Thoracic aorta (tissue), 2 donors: ENCODE measurements at places on chromosomes 12 and 14. TPM values are rescaled to one million over a fixed set of nuclear protein-coding genes. Genes with fewer than 3 reads are reported as not detected.

DNA sequence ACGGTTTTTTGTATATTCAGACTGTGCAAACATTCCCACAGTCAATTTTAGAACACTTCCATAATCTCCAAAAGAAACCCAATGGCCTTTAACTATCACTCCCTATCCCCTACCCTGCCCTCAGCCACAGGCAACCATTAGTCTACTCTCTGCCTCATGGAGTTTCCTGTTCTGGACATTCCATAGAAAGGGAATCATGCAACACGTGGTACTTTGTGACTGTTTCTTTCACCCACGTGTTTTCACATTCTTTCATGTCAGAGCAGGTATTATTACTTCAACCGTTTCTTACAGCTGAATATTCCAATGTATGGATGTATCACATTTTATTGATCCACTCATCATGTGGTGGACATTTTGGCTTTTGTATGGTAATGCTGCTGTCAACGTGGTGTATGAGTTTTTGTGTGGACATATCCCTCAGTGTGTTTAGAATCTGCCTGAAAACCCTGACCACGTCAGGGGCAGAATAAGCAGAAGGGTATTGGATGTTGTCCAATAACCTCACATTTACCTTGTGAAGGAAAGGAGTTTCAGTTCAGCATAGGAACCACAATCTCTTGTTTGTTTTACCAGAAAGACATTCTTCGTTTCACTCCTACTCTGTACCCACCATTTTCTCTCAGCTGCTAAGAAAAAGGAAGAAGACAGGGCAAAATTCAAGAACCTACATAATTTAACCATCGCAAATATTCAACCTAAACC, 107.5 kb upstream of the DYRK2 start:
- no peak for DNase-seq
- H3K36me3 ChIP-seq, result no peaks in the 10 kb centered on the region
- H3K4me1 ChIP-seq, result no peaks in the 10 kb centered on the region
- no peak overlapping the region for H3K27ac ChIP-seq
- no peak overlapping the region for H3K4me3 ChIP-seq

DNA sequence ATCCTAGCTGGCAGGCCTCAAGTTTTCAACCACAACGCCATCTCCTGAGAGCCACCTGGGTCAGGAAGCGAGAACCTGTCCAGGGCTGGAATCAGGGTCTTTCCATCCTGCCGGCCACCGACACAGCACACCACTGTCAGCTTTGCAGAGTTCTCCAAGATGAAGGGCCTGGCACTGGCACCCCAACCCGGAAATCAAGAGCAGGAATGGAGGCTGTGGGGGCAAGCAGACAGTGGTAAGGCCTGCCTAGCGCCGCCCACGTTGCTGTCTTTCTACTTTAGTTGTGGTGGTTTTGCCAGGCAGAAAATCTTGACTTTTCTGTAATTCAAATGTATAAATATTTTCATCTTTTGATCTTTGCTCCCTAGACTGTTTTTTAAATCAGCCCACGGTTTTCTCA, 90.7 kb downstream of the ITPK1 start:
- no peaks in the 10 kb centered on the region for H3K4me1 ChIP-seq
- no peak overlapping the region for H3K27ac ChIP-seq
- DNase-seq, result no peak
- H3K36me3 ChIP-seq, result no peaks in the 10 kb centered on the region
- no peak overlapping the region for H3K4me3 ChIP-seq
- no peaks in the 10 kb centered on the region for H3K27me3 ChIP-seq

DNA sequence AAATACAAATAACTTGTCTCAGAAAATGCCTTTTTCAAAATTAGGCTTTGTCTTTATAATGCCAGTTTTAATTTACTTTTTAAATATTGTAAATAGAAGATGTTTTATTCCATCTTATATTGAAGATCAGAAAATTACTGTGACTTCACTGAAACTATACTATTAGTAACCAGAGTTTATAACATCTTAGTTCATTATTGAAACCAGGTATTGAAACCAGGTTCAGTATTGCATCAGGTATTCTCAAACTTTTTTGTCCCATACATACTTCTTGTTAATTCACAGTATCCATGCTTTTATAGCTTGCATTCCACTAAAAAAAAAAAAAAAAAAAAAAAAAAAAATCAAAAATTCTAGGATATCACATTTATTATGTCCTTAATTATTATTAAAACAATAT, 227.5 kb downstream of the GXYLT1 start:
- no peaks in the 10 kb centered on the region for H3K36me3 ChIP-seq
- no peaks in the 10 kb centered on the region for H3K4me1 ChIP-seq
- no peaks in the 10 kb centered on the region for H3K27me3 ChIP-seq
- no peak overlapping the region for H3K27ac ChIP-seq

GRCh38 chr12:79250186-79250585, 385.6 kb downstream of the SYT1 start:
- H3K27me3 ChIP-seq, result no peaks in the 10 kb centered on the region
- no peaks in the 10 kb centered on the region for H3K4me1 ChIP-seq
- H3K27ac ChIP-seq, result no peak overlapping the region
- no peaks in the 10 kb centered on the region for H3K36me3 ChIP-seq

DNA sequence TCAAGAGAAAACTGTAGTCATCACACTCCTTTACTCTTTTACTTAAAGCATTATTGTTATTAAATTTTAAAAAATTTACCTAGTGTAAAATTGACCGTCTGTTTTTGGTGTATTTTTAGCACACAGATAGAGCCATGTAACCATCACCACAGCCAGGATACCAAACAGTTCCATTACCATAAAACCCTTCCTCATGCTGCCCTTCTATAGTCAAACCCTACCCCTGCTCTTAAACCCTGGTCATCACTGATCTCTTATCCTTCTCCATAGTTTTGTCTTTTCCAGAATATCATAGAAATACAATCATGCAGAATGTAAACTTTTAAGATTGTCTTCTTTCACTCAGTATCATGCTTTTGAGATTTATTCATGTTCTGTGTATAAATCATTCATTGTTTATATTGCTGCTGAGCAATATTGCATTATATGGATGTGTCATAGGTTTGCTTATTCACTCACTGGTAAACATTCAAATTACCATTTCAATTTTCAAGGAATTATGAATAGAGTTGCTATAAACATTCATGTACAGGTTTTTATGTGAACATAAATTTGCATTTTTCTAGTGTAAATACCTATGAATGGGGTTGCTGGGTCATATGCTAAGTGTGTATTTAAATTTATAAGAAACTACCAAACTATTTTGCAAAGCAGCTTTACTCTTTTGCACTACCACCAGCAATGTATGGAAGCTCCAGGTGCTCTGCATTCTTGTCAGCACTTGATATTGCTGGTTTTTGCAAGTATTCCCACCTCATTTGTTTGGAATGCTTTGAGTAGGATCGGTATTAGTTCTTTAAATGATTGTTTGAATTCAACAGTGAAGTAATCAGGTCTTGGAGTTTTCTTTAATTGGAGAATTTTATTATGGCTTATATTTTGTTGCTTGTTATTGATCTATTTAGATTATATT, 125.5 kb downstream of the LMNTD1 start:
- H3K4me3 ChIP-seq, result no peak overlapping the region
- DNase-seq, result no peak
- H3K27ac ChIP-seq, result no peak overlapping the region

DNA sequence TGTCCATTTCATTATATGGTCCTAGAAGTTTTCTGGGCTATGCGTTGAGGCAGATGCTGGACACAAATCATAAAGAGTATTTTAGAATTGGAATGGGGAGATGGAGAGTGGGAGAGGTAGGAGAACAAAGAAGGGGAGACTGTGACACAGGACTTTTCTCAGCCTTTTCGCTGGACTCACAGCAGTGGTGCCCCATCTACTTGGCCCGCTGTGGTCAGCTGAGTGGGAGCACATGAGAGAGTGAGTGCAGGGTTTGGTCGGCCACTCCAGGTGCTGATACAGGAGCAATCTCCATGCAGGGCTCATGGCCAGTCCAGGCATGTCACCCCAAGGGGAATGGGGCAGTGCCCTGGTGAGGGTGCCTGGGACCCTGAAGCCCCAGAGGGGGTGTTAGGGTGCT, 109.0 kb downstream of the MYRFL start:
- peaks cover 3% of the 10 kb centered on the region for H3K4me1 ChIP-seq
- no peaks in the 10 kb centered on the region for H3K27me3 ChIP-seq
- no peaks in the 10 kb centered on the region for H3K36me3 ChIP-seq
- no peak overlapping the region for H3K27ac ChIP-seq

GRCh38 chr14:86539361-86540070, 1009.6 kb downstream of the FLRT2 start:
- no peak for DNase-seq
- H3K4me1 ChIP-seq, result no peaks in the 10 kb centered on the region
- H3K36me3 ChIP-seq, result no peaks in the 10 kb centered on the region
- H3K27ac ChIP-seq, result no peak overlapping the region
- no peak overlapping the region for H3K4me3 ChIP-seq

The MRPS35 gene
- total RNA-seq, result 32.7 TPM

The LPAR5 gene
- total RNA-seq, result 6.8 TPM
